Muscle of leg (tissue), 16 donors: ENCODE measurements at places on chromosomes 6 and 20. TPM values are rescaled to one million over a fixed set of nuclear protein-coding genes. Genes with fewer than 3 reads are reported as not detected.

Gene XKR7
- total RNA-seq: 0.04 TPM

Gene HLA-DRA
- 30.7 TPM for total RNA-seq

Gene ZSCAN31
- 11.9 TPM for total RNA-seq

Gene ADGRG6
- total RNA-seq: 12.1 TPM

Gene MUCL3
- total RNA-seq: not detected

DNA sequence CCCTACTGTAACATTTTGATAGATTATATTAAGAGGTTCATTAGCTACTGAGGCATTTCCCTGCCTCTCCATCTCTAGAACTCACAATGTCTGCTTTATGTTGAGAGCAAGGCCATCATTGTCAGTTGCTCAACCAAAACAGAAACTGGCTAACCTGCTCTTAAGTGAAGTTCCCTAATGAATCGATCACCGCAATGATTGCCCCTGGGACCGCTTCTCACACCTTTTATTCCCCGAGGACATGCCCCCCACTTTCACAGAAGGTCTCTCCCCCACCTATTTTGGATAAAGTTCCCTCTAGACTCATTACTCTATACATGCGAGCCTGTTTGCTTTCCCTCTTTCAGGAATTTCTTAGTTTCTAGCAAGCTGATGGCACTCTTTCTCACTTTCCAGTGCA, 108.8 kb downstream of the FAM217A start:
- no peak for DNase-seq
- no peaks in the 10 kb centered on the region for H3K4me1 ChIP-seq
- H3K27me3 ChIP-seq: no peaks in the 10 kb centered on the region
- no peak overlapping the region for H3K4me3 ChIP-seq
- H3K36me3 ChIP-seq: no peaks in the 10 kb centered on the region

DNA sequence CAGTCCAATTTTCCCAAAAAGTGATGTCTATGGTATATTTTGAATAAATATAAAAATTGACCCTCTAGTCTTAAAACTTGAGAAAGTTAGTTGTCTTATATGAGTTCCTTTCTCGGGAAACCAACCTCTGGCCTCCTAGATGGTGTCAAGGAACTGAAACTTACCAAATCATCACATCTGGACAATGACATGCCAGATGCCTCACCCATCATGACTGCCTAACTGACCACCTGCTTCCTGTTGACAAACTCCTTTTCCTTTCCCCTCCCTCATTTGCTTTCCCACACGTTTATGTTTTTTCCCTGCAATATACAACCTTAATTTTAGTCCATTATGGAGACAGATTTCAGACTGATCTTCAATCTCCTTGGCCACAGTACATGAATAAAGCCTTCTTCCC, 731.0 kb downstream of the EPHA7 start:
- H3K27ac ChIP-seq: no peak overlapping the region
- peak; percentile 12 for DNase-seq
- no peak overlapping the region for H3K4me3 ChIP-seq
- no peaks in the 10 kb centered on the region for H3K36me3 ChIP-seq

DNA sequence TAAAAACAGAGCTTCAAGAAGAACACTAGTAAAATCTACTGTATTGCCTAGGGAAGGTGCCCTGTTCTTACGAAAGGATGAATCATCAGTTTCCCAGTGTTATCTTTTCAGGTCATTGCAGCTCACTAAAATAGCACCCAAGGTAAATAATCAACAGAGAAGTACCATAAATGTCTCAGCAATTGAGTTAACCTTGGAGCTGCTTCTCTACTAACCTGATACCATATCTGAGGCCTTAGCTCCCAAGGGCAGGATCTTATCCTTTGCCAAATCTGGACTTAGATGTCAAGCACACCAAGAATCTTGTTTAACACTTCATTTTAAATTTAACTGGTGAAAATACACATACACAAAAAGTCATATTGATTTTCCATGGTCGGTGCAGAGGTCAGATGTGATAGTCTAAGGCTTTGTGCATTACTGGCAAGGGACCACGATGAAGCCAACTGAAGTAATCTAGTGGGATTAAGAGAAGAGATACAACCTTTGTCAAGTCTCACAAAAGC, 81.5 kb downstream of the EDN1 start:
- no peak for DNase-seq
- no peak overlapping the region for H3K4me3 ChIP-seq
- no peaks in the 10 kb centered on the region for H3K4me1 ChIP-seq
- H3K27me3 ChIP-seq: peaks cover 3% of the 10 kb centered on the region
- H3K36me3 ChIP-seq: no peaks in the 10 kb centered on the region

GRCh38 chr20:16311756-16312155, 261.5 kb downstream of the KIF16B start:
- H3K27ac ChIP-seq: no peak overlapping the region
- H3K4me3 ChIP-seq: no peak overlapping the region
- no peak for DNase-seq
- peaks cover 15% of the 10 kb centered on the region for H3K4me1 ChIP-seq
- H3K27me3 ChIP-seq: no peaks in the 10 kb centered on the region

- H3K27ac ChIP-seq: peak overlapping the region; percentile 18
- peaks cover 32% of the 10 kb centered on the region for H3K27me3 ChIP-seq
- no peaks in the 10 kb centered on the region for H3K36me3 ChIP-seq
- peak; percentile 81 for DNase-seq
Measured at GRCh38 chr20:13223736-13224520, 2.9 kb downstream of the ISM1 start.

DNA sequence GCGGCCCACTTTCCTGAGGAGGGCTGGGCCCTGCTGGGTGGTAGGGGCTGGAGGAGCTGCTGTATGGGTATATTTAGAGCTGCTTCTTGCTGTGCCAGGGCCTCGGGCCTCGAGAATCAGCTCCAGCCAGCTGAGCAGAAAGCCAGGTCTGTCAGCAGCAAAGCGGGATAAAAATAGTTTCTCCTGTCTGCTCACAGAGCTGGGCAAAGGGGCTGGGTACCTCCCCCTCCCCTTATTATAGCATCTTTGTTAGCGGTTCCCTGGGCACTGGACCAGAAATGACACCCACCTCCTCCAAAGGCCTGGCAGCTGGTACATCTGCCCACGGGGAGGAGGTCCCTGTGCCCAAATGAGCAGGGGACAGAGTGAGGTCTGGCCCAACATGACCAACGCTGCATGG, 6.0 kb downstream of the SCRT2 start:
- DNase-seq: no peak
- H3K36me3 ChIP-seq: no peaks in the 10 kb centered on the region
- no peak overlapping the region for H3K4me3 ChIP-seq
- no peaks in the 10 kb centered on the region for H3K4me1 ChIP-seq
- no peak overlapping the region for H3K27ac ChIP-seq

GRCh38 chr6:166569206-166569605, 17.3 kb downstream of the RAMACL start:
- H3K4me1 ChIP-seq: peaks cover 45% of the 10 kb centered on the region
- no peaks in the 10 kb centered on the region for H3K27me3 ChIP-seq
- H3K27ac ChIP-seq: no peak overlapping the region
- DNase-seq: no peak
- no peaks in the 10 kb centered on the region for H3K36me3 ChIP-seq

GRCh38 chr6:136031982-136032381, 180.5 kb downstream of the PDE7B start:
- peaks cover 4% of the 10 kb centered on the region for H3K4me1 ChIP-seq
- no peak for DNase-seq
- no peak overlapping the region for H3K27ac ChIP-seq
- no peak overlapping the region for H3K4me3 ChIP-seq
- no peaks in the 10 kb centered on the region for H3K27me3 ChIP-seq

GRCh38 chr6:3516092-3516491, 59.2 kb upstream of the SLC22A23 start:
- no peak overlapping the region for H3K27ac ChIP-seq
- H3K36me3 ChIP-seq: no peaks in the 10 kb centered on the region
- DNase-seq: no peak
- H3K27me3 ChIP-seq: peaks cover 4% of the 10 kb centered on the region

DNA sequence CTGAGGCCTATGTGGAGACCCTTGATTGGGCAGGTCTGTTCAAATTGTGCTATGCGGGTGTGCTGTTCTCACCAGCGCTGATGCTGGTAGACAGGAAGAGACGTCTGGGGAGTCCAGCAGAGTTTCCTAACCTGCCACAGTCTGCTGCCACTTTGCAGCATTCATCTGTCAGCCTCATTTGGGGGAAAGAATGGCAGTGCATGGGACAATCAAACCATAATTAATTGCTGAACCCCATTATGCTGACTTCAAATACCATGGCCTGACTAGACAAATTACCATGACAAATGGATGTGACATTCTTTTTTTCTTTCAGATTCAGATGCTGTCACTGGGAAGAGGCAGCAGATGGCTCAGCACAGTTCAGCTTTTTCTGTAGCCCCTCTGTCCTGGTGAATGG, 171.4 kb upstream of the SYNDIG1 start:
- no peak overlapping the region for H3K27ac ChIP-seq
- H3K36me3 ChIP-seq: no peaks in the 10 kb centered on the region
- no peak for DNase-seq
- no peak overlapping the region for H3K4me3 ChIP-seq

DNA sequence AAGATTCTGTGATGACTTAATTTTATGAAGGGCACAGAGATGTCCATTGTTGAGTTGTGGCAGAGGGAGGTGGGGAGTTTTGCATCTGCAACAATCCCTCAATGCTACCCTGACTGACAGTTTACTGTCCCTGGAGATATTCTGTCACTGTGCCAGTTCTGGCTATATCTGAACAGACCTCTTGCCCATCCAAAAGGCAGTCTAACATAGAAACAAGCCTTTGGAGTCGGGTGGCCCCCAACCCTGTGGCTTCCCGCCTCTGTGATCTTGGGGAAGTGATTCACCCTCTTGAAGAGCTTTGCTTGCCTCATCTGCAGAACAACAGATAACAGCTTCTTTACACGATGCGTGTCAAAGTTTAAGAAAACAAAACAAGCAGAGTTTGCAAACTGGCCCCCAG, 3.8 kb upstream of the E2F1 start:
- peaks cover 29% of the 10 kb centered on the region for H3K4me1 ChIP-seq
- H3K27ac ChIP-seq: no peak overlapping the region
- no peaks in the 10 kb centered on the region for H3K36me3 ChIP-seq
- no peak overlapping the region for H3K4me3 ChIP-seq

DNA sequence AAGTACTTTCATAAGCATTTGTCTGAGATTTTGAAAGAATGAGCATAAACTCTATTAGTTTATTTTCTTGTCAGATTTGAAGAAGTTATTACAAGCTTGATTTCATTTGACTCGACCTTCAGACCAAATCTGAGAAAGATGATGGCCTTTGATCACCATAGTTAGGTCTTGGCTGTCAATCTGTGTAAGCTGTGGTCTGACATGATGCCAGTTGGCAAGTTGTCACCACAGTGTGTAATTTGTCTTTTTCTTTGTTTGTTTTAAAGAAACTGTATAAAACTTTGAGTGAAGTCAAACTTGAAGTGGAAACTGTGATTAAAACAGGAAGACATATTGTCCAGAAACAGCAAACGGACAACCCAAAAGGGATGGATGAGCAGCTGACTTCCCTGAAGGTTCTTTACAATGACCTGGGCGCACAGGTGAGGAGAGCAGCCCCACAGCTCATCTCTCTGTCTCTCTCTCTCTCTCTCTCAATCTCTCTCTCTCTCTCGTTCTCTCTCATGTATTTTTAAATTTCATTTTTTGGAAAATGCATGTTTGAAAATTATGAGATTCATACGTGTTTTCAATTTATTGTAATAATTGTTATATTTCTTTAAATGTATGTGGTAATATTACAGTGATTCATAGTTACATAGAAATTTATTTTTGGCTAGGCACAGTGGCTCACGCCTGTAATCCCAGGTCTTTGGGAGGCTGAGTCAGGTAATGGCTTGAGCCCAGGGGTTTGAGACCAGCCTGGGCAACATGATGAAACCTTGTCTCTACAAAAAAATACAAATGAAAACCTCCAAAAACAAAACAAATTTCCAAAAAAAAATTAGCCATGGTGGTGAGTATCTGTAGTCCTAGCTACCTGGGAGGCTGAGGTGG, 208.1 kb downstream of the UTRN start:
- H3K27ac ChIP-seq: no peak overlapping the region
- DNase-seq: no peak
- H3K4me1 ChIP-seq: no peaks in the 10 kb centered on the region
- no peaks in the 10 kb centered on the region for H3K27me3 ChIP-seq

DNA sequence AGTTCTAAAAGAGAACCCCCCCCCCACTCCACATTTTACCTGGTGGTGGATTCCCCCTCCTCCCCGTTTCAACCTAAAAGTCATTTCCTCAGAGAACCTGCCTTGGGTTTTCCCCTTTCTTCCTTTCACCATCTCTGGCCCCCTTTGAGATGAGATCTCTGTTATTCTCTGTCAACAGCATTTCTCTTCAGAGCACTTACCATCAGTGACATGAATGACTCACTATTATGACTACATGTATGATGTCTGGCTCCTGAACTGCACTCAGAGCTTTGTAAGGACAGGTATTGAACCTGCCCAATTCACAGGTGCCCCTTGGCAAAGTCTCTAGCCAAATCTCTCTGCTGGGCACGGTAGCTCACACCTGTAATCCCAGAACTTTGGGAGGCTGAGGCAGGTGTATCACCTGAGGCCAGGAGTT, 61.4 kb upstream of the JARID2 start:
- no peaks in the 10 kb centered on the region for H3K27me3 ChIP-seq
- no peak overlapping the region for H3K27ac ChIP-seq
- no peaks in the 10 kb centered on the region for H3K4me1 ChIP-seq

DNA sequence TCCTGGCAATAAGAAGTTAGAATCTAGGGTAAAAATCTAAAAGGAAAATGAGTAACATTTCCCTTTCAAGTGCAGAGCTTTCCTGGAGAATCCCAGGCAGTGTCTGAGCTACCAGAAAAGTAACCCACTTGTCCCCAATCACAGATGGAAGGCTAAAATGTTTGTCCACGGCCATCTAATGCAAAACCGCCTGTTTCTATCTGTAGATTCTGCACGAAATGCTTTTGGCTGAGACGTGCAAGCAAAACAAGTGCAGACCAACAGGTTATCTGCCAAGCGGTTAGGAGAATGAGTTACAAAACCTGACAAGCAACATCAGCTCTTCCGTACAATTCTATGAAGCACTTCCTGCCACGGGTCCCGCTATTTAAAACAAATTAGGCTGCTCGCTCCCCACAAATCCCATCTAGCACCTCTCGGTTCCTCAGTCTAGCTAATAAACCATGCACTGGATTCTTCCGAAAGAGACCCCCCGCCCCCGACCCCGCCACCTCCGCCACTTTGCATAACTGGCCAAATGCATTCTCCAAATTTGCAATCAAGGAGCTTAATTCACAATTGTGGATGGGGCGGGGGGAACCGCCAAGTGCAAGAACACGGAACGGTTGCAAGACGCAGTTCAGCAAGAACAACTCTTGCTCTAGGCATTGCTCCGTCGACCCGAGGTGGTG, 1.4 kb downstream of the ELOVL5 start:
- H3K4me3 ChIP-seq: peak overlapping the region; percentile 90
- peaks cover 6% of the 10 kb centered on the region for H3K4me1 ChIP-seq
- peak; percentile 51 for DNase-seq
- no peaks in the 10 kb centered on the region for H3K27me3 ChIP-seq
- peak overlapping the region; percentile 99 for H3K27ac ChIP-seq
